Activated T-helper 1 cell treated with Interleukin-2 at 50 U/mL for 16 hours (primary cell): ENCODE measurements at places on chromosomes 6 and 20.

- no peak for DNase-seq
Observed at GRCh38 chr6:14110001-14110818, 7.4 kb upstream of the CD83 start.

- no peak for DNase-seq
Observed at GRCh38 chr6:137736911-137737310, 130.1 kb upstream of the TNFAIP3 start.

DNA sequence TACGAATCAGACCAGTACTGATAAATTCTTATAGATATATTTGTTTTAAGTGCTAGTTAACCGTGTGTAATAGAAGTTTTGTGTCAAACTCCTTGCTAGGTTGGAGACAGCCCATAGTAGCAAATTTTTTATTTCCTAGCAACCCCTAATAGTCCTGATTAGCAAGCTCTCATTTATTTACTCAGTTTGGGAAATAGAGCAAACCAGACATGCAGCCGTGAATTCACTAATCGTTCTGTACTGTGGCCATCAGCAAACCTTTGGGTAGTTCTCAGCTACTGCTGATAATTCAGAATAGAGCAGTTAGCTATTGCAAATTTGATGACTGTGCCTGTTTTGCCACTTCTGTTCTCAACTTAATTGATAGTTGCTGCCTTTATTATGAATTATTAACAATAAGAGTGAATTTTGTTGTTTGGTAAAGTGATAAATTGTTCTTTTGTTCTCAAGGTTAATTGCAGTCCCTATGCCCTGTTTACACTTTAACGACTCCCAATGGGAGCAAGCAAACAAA is 215.8 kb downstream of the GRM1 start:
- no peak for DNase-seq

- DNase-seq = no peak
Observed at GRCh38 chr6:96164802-96165201, 149.0 kb downstream of the FUT9 start.

GRCh38 chr6:95228636-95229035 is 348.7 kb upstream of the MANEA start:
- DNase-seq = no peak

- DNase-seq = no peak
Observed at GRCh38 chr20:58749979-58750378, 57.4 kb downstream of the NPEPL1 start.

DNA sequence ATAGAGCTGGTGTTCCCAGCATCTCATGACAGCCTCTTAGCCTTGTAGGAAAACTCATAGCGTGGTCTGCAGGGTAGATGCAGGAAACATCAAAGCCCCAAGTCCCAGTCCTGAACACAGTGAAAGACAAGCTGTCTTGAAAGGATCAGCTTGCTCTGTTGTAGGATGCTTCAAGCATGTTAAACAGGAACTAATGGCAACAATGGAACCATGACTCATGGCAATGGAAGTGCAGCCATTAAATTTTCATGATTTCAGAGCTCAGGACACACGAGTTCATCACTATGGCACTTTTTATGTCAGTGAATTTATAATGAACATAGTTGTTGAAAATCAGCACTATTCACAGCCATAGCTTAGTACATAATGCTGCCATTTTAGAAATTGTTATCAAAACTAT is 367.7 kb downstream of the KIF16B start:
- no peak for DNase-seq

DNA sequence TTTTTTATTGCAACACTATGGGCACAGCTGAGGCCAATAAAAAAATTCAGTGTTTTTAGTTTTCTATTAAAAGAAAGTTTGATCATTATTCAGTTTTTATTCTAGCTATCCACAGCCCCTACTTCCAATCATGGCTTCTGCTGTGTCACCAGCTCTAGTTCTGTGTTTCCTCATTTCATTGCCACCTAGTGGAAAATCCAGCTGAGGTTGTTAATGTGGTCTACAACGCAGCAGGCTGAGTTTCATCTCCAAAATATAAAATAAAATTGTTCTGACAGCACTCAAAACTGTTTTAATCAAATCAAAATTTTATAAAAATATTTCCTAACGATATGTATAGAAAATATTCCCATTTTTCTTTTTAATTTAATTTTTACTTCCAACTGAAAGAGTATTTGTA is 13.6 kb downstream of the COL9A1 start:
- DNase-seq = no peak

- no peak for DNase-seq
Observed at GRCh38 chr20:53510262-53510661, 83.4 kb downstream of the ZNF217 start.

DNA sequence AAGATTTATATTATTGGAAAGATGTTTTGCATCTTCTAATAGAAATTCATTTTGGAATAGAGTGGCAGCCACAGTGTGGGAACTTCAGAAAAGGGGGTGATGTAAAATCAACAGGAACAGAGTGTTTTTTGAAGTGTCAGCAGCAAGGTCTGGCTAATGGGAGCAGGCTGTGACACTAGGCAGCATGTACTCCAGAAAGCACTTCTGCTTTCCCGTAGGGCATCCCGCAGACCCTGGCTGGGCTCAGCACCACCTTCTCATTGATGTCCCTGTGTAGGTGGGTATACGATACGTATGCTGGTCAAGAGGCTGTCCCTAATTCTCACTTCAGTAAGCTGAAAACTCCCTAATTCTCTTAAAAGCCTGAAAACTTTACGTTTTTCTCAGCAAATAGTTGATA is 74.7 kb downstream of the EYA4 start:
- no peak for DNase-seq

DNA sequence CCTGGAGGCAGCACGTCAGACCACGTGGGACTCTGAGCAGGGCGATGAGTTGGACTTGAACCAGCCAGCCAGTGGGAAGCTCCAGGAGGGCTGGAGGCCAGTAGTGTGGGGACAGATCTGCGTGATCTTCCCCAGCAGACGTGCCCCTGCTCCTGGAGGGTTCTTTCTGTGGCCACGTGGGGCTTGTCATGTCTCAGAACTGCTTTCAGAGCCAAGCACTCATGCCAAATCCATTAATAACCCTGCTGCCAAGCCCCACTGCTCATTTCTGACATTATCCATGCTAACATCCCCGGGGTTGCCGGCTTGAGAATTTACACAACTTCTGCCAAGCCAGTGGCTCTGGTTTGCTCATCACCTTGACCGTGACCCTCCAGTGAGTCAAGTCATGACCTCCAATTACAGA is 38.3 kb downstream of the SIRPA start:
- DNase-seq = no peak

GRCh38 chr6:152085451-152085921 is 278.0 kb downstream of the ESR1 start:
- no peak for DNase-seq

GRCh38 chr20:29742699-29743100 is 1514.8 kb upstream of the DEFB115 start:
- no peak for DNase-seq

GRCh38 chr20:23624324-23624691 is 13.4 kb downstream of the CST3 start:
- no peak for DNase-seq

DNA sequence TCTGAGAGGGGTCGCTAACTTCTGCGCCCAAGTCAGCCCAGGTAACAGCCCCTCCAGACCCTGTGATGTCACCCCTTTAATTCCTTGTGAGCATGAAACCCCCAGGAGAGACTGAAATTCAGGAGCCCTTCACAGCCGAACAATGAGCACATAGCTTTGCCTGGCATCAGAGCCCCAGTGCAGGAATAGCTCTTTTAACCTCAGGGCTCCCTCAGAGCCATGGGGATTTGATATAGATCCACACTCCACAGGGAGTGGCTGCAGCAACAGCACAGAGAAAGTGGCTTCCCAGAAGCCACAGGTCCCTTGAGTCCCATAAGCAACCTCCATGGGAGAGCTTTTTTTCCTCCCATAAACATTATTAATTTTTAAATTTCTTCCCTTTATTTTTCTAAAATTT is 150.0 kb upstream of the MARCKS start:
- no peak for DNase-seq

DNA sequence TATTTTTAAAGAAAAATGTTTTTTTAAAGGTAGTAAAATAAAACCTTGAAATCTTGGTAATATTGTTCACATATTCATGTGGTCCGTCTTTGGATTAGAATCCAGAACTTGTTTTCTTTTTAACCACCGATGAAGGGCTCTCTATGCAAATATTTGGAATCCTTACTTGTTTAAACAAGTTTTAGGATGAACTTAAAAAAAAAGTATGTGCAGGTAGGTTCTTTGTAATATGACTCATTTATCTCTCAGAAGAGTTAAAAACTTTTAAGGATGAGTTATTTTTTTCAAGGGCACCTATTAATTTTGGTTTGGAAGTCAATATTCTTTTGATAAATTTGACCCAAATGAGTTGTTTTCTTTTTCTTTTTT is 8.9 kb downstream of the DSP start:
- DNase-seq = no peak

- DNase-seq = no peak
Observed at GRCh38 chr6:152636021-152636608, 1.0 kb downstream of the SYNE1 start.

GRCh38 chr20:35404614-35405259 is 7.0 kb downstream of the UQCC1 start:
- DNase-seq = no peak

- DNase-seq = no peak
Observed at GRCh38 chr6:100663219-100663863, 198.6 kb upstream of the SIM1 start.

GRCh38 chr6:158005626-158006180 is 24.0 kb downstream of the SYNJ2 start:
- no peak for DNase-seq

DNA sequence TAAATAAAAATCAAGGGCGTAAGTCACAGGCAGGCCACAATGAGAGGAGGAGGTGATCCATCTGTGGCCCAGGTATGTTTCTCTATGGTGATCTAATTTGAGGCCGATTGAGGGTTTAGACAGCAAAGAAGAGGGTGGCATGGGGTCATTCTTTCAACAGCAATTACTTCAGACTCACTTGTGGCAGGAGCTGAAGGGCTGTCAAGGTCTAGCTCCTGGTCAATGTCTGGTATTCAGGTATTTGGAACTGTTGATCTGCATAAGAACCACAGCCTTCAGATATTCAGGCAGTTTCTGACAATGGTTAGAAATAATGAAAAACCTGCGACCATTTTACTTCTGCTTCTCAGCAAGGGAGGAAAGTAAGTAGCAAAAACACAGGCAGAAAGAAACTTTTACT is 259.6 kb downstream of the FOXC1 start:
- DNase-seq = no peak

DNA sequence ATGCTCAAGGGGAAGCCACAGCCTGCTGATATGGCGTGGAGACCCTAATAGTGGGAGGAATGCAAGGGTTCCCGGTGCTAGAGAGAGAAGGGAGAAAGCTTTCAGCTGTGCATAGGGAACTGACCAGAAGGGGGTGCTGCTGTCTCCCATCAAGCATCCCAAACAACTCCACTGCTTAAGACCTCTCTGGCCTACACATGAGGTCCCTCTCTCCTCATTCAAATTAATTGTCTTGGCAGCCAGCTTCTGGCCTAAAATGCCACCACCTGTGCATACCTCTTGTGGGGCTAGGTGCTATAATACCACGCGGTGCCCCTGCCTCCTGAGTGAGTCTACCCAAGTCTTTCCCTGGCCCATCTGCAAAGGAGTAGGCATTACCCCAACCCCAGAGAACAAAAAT is 14.5 kb downstream of the ADISSP start:
- peak; percentile 27 for DNase-seq

- no peak for DNase-seq
Observed at GRCh38 chr20:646107-646867, 6.7 kb downstream of the SRXN1 start.

- DNase-seq = no peak
Observed at GRCh38 chr6:152435816-152436215, 201.3 kb downstream of the SYNE1 start.

DNA sequence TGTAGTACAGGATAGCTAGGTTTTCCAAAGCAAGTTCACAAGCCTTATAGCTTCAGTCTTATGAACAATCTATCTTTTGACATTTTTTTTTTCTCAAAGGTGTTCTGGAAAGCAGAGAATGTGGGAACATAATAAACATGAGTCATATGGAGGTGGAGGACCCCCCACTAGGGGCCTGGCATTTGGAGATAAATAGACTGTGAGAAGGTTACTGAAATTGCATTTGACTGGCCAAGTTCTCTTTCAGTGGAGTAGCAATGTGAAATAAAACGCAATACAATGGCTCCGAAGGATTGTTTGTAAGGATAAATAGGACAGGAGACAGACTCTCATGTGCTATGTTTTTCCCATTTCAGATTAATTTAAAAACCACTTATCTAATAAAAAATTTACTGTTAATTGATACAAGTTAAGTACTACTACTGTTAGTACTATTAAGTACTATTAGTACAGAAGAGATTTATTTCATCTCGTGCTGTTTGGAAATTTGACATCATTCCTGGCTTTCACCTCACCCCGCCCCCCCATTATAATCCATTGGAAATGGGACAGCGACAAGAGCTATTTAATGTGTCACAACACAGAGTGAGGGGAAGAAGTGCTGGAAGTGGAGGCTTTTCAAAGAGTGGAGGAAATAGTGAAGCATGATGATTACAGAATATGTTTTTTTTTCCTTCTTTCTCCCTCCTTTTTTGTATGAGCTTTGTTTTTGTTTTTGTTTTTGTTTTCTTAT is 122.6 kb upstream of the ID4 start:
- DNase-seq = no peak

DNA sequence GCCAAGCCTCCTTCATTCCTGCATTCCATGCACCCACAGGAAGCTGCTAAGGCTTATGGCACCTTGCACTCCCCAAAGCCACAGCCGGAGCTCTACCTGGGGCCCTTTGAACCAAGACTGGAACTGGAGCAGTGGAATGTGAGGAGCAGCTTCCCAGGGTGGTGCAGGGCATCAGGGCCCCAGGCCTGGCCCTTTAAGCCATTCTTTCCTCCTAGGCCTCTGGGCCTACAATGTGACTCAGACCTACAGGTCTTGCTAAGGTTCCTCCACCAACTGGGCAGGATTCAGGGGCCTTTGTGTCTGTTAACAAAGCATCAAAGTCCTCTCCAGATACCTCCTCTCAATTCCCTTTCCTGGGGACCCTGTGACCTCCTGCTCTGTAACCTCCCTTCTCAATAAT is 36.2 kb downstream of the SF3B5 start:
- DNase-seq = no peak

DNA sequence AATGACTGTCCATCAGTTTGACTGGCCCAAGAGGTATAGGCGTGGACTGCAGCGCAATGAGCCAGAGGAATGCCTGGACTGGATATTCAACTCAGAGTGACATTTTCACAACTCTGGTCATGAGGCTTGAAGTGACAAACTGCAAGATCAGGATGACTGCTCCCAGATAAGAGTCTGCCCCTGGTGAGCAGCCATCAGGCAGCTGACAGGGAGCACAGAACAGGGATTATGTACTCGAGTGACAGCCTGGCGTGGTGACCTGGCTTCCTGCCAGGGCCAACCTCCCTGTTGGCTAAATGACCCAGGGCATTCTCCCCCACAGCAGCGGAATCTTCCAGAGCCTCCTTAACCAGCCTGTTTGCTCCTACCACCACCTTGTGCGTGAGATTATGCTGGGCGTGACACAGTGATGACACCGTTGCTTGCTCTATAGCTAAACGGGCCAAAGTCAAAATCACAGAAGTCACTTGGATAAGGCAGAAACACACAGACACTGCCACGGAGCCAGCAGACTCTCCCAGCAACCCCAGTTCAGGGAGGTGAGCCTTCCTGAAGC is 209.1 kb upstream of the JARID2 start:
- no peak for DNase-seq
